ENCODE measurements at places on chromosomes 4 and X. TPM values are rescaled to one million over a fixed set of nuclear protein-coding genes. Genes with fewer than 3 reads are reported as not detected.

Gene ARR3
- not detected for total RNA-seq

Gene ARHGAP24
- 13.7 TPM for total RNA-seq

DNA sequence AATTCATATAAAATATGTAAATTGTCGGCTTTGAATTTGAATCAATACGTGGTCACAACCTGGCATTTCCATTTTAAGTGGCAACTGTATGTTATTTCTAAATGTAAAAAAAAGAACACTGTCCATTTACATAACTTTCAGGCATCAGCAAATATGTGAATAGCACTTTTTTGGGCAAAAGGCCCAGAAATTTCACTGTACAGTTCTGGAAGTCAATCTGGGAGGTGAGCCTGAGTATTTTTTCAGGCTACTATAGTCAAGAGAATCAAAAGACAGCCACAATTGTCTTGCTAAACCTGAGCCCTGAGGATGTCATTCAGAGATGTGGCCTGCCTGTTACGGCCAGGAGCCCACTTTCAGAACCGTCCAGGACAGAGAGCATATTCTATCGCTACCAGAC lies 543.9 kb upstream of the MAGEB2 start:
- no peak for DNase-seq

GRCh38 chr4:183985786-183986185 lies 80.7 kb downstream of the STOX2 start:
- no peak for DNase-seq

GRCh38 chrX:153642051-153642654 lies 4.8 kb upstream of the DUSP9 start:
- no peak for DNase-seq

- DNase-seq, result no peak
Measured at GRCh38 chr4:186500721-186501304, 54.6 kb downstream of the MTNR1A start.

All from left ventricle myocardium inferior (tissue), 1 donor.